ENCODE measurements at places on chromosomes 3 and 15. TPM values are rescaled to one million over a fixed set of nuclear protein-coding genes. Genes with fewer than 3 reads are reported as not detected.

PROS1 gene
- 1.5 TPM for polyA plus RNA-seq

XYLB gene
- 1.8 TPM for polyA plus RNA-seq

PTH1R gene
- not detected for polyA plus RNA-seq

CIP2A gene
- 2.3 TPM for polyA plus RNA-seq

GP5 gene
- 0.02 TPM for polyA plus RNA-seq

BFSP2 gene
- not detected for polyA plus RNA-seq

DNA sequence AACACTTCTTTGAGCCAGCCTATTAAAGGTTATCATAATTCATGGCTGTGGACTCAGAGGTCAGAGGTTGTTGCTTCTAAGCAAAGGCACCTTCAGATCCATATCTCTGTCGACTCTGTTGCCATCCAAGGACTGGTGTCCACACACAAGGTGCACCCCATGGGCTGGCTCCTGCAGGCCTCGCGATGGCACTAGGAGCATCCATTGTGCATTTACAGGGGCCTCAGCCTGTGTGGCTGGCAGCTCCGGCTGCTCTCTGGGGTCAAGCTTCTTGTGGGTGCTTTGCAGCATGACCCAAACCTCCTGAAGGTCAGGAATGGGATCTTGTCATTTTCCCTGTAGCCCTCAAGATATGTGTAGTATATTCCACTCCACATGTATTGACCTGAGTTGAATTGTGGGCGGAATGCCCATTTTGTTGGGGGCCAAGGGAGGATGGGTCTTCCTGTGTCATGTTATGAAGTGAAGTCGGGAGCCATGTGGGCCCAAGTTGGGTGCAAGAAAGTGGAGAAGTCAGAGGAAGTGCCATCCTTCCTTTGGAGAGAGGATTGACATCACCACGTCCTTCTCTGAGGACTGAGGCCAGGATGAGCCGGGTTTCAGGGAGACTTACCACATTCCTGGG, 43.9 kb downstream of the CHDH start:
- DNase-seq = no peak

GRCh38 chr3:52132041-52132440, 22.2 kb downstream of the POC1A start:
- DNase-seq = no peak

DNA sequence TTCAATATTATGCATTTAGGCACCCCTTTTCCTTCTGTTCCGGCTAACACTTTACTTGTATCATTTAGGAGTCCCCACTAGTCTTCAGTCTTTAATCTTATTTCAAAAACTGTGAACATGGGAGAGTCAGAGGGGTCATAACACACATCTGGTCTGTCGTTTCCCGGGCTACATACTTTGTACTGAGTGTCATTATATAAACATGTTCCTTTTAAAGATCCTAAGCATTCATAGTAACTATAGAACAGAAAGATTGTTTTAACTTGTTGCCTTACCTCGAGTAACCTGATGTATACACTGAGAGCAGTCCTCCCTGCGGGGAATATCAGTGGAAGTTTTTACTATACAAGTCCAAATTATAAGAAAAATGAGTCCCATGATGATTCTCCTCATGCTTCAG, 78.2 kb upstream of the VEPH1 start:
- DNase-seq = no peak

- DNase-seq = no peak
These were observed 134.4 kb upstream of the DAZL start for GRCh38 chr3:16739541-16740105.

DNA sequence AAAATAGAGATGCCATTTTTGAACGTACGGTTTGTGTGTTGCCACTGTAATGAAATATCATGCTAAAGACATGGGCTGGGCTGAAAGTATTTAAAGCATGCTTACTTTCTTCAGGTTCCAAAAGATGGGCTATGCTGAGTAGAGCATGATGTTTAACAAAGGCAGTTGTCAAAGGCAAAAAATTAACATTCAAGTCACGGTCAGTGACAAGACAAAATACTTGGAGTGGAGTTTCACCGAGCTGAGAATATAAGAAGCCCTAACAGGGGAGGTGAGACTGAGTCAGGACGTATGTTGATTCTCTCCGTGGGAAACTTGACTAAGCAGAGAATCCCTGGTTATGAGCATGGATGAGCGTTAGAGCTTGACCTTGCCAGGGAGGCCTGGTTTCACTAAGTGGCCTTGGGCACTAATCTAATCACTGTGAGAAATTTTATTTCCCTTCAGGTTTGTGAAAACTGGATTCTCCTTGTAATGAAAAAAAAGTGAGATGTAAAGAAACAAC, 218.2 kb upstream of the ADAMTS9 start:
- no peak for DNase-seq

GRCh38 chr3:44120721-44121582, 120.7 kb upstream of the TOPAZ1 start:
- DNase-seq = no peak

DNA sequence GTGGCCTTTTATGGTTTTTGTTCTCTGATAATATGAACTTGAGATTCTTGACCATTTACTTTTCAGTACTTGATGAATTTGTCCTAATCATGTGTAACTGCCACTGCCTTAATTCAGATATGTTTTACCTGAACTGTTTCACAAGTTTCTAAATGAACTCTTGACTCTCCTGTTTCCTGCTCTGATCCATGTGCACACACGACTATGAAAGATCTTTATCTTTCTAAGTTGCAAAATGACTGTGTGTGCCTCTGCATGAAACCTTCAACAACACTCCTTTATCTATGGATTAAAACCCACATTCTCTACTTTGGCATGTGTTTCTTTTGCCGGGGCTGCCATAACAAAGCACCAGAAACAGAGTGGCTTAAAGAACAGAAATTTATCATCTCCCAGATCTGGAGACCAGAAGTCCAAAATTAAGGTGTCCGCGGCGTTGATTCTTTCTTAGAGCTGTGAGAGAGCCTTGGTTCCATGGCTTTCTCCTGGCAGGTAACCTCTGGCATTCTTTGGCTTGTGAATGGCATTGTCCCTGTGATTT, 275.0 kb downstream of the ADAMTSL3 start:
- DNase-seq = no peak

DNA sequence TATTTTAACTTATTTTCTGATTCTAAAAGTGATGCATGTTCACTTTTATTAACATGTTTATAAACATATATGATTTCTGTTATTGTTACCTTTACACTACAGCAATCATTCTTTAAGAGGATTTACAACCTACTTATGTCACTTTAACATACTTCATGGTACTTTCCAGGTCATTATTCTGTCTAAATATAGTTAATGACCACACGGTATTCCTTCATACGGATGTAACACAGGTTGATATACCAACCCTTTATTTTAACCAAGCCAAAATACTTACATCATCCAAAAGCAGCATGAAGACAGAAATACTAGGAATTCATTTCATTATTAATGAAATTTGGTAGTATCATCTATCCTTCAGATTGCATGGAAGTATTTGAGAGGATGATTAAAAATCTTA, 18.6 kb downstream of the PIK3R4 start:
- no peak for DNase-seq

DNA sequence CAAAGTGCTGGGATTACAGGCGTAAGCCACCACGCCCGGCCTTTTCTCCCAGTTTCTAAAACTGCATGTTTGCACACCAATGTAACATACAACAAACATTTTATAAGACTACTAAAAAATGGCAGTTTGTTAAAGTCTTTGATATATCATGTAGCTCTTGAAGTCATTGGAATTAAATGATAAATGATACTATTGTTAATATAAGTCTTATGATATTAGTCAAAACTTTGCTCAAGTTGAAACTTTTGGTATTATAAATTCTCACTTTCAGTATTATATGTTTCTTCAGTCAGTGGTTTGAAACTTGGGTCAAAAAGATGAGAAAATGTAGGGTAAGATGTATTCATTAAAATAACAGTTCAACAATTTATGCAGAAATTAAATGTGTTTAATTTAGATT, 117.6 kb upstream of the TBL1XR1 start:
- no peak for DNase-seq

GRCh38 chr15:89809787-89810148, 4.9 kb downstream of the ANPEP start:
- DNase-seq = no peak

GRCh38 chr15:63487076-63487757, 17.2 kb upstream of the USP3 start:
- DNase-seq = no peak

- no peak for DNase-seq
These were observed 178.1 kb downstream of the OPA1 start for GRCh38 chr3:193771011-193771652.

DNA sequence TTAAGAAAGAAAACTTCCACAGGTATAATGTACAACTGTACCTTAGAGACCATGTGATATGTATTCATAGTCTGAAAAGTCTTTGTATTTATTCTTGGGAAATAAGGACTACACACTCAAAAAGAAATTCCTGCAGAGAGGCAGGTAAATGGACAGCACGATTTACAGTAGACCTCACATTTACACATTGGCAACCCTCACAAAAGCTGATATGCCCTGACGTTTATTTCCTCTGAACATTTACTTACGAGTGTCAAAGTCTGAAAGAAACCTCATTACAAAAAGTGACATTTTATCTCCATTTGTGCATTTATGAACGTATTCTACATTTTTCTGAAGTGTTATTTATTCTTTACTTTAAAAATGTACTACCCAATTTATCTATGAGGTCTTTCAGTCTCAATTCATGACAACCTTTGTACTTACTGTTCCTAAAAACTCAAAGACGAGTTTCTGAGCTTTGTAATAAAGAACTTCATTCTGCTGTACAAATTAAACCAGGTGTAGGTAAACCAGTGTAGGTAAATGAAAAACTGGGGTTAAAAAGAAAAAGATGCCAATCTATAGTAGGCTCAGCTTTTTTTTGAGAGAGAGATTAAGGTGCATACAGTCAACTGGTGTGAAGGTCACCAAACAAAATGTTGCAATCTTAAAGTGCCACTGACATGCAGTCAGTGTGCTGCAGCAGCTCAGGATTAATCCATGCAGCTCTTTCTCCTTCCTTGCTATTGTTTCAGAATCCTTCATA, 44.3 kb downstream of the THRB start:
- no peak for DNase-seq

DNA sequence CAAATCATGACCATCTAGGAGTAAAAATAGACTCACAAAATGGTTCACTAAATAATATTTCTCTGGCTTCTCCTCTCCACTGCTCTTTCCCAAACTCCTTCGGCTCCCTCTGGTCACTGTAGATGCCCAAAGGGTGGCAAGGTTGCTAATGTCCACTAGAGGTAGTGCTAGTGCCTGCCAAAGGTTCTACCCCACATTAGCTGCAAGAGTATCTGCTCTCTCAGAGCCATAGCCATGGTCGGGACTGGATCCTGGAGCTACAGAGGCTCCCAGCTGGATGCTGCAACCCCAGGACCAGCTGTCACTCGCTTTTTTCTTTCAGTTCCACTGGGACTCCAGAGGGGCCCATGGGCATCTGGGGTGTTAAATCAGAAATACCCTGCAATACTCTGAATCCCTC, 8.5 kb downstream of the HTR3D start:
- DNase-seq = no peak

DNA sequence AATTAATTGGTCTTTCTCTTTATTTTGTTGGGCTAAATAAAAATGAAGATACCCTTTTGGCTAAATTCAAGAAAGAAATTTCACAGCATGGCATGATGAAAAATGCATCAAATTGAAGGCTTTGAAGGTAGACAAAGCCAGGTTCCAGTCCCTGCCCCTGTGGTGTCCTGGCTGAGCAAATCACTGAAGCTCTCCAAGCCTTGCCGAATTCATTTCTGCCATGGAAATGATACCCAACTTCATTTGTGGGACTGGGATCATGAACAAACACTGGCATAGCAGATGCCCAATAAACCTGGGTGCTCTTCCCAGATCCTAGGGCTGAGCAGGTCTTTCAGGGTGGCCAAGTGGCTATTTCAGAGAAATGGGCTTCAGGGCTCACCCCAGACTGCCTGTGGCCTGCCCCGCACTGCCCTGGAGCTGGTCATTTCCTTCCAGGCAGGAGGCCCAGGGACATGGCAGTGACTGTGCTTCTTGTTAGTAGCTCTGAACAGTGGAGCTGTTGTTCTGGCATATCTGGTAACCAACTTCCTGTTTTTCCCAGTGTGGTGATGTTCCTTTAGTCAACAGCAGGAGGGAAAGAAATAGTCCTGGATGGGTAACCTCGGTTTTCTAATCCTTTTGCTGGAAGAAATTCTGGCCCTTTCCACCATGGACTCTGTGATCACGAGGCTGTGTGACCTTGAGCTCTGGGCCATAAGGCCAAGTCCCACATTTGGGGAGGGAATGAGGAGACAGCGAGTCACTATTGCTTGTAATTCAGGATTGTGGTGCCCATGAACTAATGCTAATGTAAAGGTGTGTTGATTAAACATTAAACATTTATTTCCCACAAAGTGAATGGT, 47.6 kb downstream of the CTDSPL start:
- DNase-seq = no peak

DNA sequence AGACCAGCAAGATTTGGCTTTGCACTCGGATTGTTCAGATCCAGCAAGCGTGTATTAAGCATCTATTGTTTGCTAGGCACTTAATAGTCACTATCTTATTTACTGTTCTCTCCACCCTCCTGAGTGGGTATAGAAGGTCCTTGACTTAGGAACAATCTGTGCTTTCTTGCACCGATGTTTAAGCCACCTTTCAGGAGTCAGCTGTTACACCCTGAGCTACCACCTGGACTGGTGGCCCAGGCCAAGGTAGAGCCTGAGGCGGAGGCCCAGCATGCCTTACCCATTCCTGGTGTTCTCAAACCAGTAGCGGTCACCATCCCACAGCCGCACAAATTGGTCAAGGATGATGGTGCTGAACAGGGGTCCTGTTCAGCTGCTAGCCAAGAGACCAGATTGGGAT, 10.0 kb downstream of the DUOX1 start:
- no peak for DNase-seq

- DNase-seq = no peak
These were observed 266.8 kb upstream of the NECTIN3 start for GRCh38 chr3:110804856-110805255.

- DNase-seq = no peak
These were observed 278.6 kb downstream of the NLGN1 start for GRCh38 chr3:173676094-173676493.

GRCh38 chr3:133040696-133041523, 2.7 kb downstream of the TMEM108 start:
- DNase-seq = no peak

DNA sequence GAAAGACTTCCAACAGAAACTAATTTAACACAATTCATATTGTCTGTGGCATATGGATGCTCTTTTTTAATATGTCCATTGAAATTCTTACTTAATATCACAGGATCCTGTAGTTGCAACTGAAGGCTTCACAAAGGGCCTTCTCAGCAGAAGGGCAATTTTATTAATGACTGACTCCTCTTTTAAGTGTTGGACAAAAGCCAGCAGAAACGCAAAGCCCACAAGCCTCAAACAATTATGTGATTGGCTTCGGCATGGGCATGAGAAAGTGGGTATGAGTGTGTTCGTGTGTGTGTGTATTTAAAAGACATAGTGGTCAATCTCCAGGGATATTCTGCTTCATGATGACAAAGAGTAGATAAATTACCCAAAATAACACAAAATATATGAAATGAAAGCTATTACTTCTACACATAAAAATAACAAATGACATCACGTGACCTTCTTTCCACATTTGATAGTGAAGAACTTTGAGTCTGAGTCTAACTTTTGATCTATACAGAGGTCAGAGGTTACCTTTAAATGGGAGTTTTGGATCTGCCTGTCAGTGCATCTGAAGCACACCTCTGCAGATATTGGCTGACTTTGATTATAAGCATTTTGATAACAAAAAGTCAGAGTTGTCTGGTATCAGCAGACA, 496.9 kb downstream of the CADM2 start:
- DNase-seq = no peak

- DNase-seq = no peak
These were observed 18.1 kb downstream of the MOBP start for GRCh38 chr3:39485547-39485946.

- no peak for DNase-seq
These were observed 21.0 kb upstream of the HACD2 start for GRCh38 chr3:123605789-123606234.

- DNase-seq = no peak
These were observed 31.9 kb upstream of the TSC22D2 start for GRCh38 chr3:150376001-150376848.

All from keratinocyte (primary cell).